GM03348 (cell line): ENCODE measurements at places on chromosomes 4 and X.

DNA sequence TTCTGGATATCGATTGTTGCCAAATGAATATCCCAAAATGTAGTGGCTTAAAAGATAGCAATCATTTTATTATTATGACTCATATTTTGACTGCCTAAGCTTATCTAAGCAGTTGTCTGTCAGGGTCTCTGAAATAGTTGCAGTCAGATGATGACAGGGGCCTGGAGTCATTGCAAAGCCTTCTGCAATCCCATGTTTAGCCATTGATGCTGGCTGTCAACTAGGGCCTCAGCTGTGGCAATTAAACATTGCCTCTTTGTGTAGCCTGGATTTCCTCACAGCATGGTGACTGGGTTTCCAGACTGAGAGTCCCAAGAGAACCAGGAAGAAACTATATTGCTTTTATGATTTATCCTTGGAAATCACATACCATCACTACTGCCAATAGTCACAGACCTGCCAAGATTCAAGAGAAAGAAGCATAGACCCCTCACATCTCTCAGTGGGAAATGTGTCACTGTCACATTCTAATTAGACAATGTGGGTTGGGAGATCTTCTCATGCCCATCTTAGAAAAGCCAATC lies 227.3 kb upstream of the NOCT start:
- DNase-seq = no peak

- DNase-seq = no peak
Measured at GRCh38 chr4:96295143-96295741, 455.3 kb downstream of the PDHA2 start.

DNA sequence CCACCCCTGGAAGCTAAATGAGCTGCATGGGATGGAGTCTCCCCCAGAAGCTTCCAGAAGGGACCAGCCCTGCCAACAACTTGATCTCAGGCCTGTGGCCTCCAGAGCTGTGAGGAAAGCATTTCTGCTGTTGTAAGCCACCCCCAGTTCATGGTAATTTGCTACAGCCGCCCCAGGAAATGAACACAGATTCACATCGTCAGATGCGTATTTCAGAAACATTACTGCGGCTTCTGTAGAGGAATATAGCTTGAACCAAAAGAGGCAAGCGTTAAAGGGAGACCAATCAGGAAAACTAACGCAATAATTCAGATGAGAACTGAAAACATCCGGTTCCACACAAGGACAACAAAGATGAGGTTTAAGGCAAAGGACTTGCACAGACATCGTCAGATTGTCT lies 128.4 kb upstream of the TBL1X start:
- no peak for DNase-seq

DNA sequence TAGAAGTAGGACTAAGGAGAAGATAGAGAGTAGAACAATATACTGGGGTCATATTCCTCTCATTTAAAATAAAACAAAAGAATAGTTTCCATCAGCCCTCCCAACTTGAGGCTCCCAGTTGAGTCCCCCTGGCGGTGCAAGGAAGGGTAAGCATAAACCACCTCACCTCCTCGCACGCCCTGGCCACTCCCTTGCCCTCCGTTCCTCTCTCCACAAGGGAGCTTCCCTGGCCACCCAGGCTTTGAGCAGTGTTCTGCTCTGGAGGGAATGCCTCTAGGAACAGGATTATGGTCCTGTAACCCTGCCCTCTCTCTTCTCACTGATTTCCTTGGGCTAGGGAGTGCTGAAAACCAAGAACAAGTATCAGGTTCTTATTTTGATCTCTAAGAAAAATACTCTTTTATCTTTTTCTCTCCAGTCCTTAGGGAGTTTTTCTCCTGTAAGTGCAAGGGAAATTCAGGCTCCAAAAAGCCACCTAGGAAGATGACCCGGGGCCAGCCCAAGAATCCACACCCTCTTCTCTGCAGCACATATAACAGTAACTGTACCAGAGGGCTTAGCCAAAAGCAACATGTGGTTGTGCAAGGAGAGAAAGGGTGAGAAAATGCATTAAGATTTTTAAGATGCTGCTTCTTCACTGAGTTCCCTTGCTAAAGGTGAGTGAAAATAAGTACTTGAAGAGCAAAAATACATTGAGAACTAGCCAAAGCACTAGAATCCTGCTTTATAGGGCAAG lies 69.9 kb downstream of the USP38 start:
- no peak for DNase-seq

DNA sequence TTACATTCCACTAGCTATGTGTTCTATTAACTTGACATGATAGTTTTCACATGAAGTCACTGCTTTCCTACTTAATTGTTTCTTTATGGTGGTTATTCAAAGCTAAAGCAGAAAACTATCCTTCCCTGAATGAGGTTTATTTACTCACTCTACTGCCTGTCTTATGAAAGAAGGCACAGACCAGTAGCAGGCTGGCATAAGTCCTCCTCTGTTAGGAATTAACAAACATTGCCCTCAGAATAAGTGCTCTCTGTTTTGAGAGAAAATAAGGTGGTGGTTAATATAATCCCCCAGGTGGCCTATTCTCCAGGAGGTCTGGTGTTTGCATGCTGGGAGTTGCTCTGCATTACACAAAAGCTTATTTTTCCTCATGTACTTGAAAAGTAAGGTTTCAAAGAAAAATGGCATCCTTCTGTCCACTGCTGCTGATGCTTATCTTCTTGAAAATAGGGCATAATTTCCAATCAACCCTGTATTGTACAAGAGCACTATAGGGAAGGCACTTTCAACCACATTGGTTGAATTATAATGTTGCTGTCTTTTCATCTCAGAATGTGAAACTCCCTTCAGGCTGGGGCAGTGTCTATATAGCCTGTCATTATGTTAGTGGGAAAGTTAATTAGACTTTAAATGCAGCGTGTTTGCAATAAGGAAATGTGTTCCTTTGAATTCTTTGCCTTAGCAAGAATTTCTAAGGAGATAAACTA lies 119.7 kb upstream of the TBC1D9 start:
- no peak for DNase-seq

DNA sequence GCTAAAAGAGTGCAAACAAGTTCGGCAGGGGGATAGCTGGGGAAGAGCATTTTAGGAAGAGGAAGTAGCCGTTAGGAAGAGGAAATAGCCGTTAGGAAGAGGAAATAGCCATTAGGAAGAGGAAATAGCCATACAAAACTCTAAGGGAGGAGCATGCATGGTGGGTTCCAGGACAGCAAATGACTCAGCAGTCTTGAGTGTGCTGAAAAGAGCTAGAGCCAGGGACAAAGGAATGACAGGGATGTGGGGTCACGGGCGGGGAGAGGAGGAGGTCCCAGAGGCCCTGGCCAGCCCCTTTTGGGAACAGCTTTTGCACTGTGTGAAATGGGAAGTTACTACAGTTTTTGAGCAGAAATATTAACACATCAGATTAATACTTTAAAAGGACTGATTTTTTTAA lies 882.6 kb downstream of the TRIML1 start:
- DNase-seq = peak; percentile 43

- no peak for DNase-seq
Measured at GRCh38 chr4:129355031-129355430, 259.1 kb downstream of the C4orf33 start.

- no peak for DNase-seq
Measured at GRCh38 chrX:123330229-123330942, 146.3 kb downstream of the GRIA3 start.

DNA sequence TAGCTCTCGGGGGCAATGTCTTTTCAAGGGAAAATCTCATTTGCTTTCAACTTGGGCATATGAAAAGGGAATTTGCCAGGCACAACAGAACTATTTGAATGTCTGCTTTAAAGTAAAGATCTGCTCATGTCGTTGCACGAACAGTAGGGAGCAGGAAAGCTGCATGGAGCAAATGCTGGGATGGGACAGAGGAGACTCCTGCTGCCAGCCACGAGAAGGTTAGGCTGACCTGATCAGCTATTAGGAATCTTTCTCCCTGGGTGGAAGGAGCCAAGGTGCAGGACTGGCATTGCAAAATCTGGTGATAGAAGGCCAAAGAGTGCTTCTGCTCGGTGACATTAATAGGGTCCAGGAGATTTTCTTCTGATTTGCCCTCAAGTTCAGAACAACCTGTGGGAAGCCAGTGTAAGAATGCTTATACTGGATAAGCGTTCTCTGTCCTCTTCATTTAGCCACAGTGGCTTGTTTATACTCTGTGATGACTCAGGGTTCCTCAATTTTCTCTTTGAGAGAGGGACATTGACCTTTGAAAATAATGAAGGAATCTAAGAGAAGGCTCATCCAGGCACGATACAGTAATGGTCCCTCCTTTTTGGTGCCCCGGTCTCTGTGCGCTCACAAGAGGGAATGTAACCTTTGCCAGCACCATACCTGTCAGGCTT lies 22.9 kb downstream of the FHL1 start:
- DNase-seq = peak; percentile 23

DNA sequence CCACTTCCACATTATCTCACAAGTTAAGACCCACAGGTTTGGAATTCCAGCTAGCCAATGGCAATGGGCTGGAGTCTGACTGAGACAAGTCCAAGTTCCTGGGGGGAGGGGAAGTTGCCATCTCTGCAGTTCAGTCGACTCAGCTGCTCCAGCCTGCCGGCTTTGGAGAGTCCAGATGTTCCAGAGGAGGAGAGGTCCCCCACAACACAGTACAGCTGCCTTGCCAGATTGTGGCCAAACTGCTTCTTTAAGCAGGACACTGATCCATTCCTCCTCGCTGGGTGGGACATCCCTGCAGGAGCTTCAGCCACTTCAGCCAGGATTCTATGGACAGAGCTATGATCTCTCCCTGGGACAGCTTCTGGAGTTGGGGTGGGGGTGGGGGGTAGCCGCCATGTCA lies 199.2 kb downstream of the EDA start:
- no peak for DNase-seq

- no peak for DNase-seq
Measured at GRCh38 chr4:77229433-77229832, 72.4 kb downstream of the CCNG2 start.

DNA sequence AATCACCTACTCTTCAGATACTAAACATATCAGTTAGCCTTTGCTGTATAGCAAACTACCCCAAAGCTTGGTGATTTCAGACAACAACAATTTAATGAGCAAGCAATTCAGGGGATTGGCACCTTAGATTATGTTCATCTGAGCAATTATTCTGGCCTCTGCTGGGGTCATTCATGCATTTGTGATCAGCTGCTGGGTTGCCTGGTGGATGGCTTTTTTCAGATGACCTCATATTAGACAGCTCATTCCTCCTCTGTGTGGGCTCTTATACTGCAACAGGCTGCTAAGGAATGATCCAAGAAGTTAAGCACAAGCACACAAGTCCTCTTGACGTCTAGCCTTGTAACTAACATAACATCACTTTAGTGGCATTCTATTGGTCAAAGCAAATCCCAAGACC lies 153.0 kb upstream of the PPP1R2C start:
- no peak for DNase-seq

- DNase-seq = no peak
Measured at GRCh38 chrX:6210230-6210629, 18.4 kb downstream of the NLGN4X start.

- DNase-seq = peak; percentile 49
Measured at GRCh38 chrX:24149351-24150050, at the start of gene ZFX. ZFX (plus strand) TSS chrX:24149729; CDS start chrX:24172743, 23,014 bp downstream.

GRCh38 chr4:6324999-6325787 lies 55.5 kb downstream of the WFS1 start:
- DNase-seq = peak; percentile 33

GRCh38 chr4:56611501-56611900 lies 69.6 kb downstream of the HOPX start:
- no peak for DNase-seq

GRCh38 chr4:107913283-107913899 lies 18.0 kb upstream of the CYP2U1 start:
- peak; percentile 68 for DNase-seq

GRCh38 chr4:168751263-168752225 lies 254.7 kb downstream of the PALLD start:
- DNase-seq = peak; percentile 75

GRCh38 chrX:154032653-154033052 lies 13.0 kb upstream of the IRAK1 start:
- DNase-seq = no peak

- DNase-seq = peak; percentile 29
Measured at GRCh38 chrX:79081895-79082512, 62.5 kb upstream of the GPR174 start.

- peak; percentile 79 for DNase-seq
Measured at GRCh38 chr4:76011700-76012387, 4.5 kb upstream of the CXCL9 start.

DNA sequence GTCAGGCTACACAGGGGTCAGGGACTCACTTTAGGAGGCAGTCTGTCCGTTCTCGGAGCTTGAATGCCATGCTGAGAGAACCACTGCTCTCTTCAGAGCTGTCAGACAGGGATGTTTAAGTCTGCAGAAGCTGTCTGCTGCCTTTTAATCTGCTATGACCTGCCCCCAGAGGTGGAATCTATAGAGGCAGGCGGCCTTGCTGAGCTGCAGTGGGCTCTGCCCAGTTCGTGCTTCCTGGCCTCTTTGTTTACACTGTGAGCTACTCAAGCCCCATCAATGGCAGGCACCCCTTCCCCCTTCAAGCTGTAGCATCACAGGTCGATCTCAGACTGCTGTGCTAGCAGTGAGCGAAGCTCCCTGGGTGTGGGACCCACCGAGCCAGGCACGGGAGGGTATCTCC lies 31.5 kb upstream of the UNC5C start:
- no peak for DNase-seq

- peak; percentile 34 for DNase-seq
Measured at GRCh38 chr4:152156442-152156841, 379.4 kb downstream of the FBXW7 start.

GRCh38 chr4:142512161-142512560 lies 333.9 kb downstream of the INPP4B start:
- DNase-seq = peak; percentile 8

DNA sequence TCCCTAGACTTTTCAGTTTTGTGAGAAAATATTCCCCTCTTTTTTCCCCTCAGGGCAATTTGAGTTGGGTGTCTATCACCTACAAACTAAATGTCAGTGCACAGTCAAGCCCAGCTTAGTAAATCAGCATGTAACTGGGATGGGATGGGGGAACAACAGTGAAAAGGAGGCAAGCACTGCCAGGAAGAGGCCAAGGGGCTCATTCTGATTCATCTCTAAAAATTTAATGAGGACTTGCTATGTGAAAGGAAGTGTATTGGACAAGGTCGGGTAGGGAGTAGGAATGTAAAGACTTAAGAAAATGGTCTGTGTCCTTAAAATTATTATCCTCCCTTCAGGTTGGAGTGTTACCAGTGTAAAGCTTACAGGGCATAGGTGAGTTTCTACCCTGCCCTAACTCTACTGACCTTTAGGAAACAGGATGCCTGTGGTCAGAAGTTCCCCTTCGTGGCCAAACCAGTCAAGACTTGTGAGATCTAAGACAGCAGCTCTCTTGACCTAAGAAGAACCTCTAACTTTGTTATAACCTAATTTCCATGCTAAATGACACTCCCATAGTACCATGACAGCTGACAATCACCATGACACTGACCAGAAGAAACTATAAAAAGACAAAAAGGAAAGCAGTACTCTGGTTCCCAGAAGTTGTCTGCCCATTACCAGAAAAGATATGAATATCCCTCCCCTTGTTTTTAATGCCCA lies 194.4 kb upstream of the LDB2 start:
- no peak for DNase-seq

GRCh38 chr4:121154103-121154515 lies 10.0 kb downstream of the TNIP3 start:
- DNase-seq = no peak

GRCh38 chrX:15055146-15055930 lies 182.1 kb downstream of the MOSPD2 start:
- DNase-seq = peak; percentile 4

- DNase-seq = no peak
Measured at GRCh38 chr4:2396781-2397368, 21.6 kb downstream of the ZFYVE28 start.

GRCh38 chr4:128162434-128162833 lies 101.3 kb downstream of the LARP1B start:
- DNase-seq = no peak

GRCh38 chr4:75908555-75908954 lies 6.3 kb upstream of the PPEF2 start:
- DNase-seq = no peak
